Large intestine (tissue), 12 donors: ENCODE measurements at places on chromosomes 13 and 19. TPM values are rescaled to one million over a fixed set of nuclear protein-coding genes. Genes with fewer than 3 reads are reported as not detected.

Gene FCER2
- 0.28 TPM for polyA plus RNA-seq

DNA sequence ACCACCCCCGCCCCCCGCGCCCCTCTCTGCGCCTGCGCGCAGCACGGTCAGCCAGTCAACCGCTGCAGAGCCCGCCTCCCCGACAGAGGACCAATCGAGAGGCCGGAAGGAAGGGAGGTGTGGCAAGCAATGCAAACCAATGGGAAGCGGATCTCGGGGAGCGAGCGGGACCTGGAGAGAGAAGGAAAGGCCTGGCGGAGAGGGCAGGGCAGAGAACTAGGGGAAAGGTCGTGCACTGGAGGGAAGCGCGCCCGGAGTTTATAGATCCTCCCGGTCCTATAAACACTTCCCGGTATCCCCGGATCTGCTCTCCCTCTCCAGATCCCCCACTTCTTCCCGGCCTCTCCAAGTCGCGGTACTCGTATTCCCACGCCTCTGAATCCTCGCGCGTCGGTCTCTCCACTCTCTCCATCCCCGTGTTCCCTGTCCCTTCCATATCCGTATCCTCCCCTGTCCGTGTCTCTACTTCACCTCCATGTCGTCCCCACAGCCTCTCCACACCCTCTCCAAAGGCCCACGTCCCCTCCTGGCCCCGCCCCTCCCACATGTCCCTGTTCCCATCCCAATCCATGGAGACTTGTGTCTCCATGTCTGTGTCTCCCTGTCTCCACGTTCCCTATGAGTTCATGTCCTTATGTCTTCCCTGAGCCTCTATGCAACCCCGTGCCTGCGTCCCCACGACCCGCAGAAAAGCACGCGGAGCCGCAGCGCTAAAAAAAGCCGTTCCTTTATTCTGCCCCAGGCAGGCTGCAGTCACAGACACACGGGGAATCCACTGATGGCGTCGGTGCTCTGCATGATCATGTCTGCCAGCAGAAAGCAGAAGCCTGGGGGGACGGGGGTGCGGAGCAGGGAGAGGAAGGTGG lies 434 bp upstream of the ETFB start:
- no peaks in the 10 kb centered on the region for H3K36me3 ChIP-seq
- H3K27me3 ChIP-seq: no peaks in the 10 kb centered on the region
- peak; percentile 99 for DNase-seq
- H3K4me1 ChIP-seq: peaks cover 36% of the 10 kb centered on the region
- peak overlapping the region; percentile 88 for H3K4me3 ChIP-seq

- H3K27ac ChIP-seq: no peak overlapping the region
- no peaks in the 10 kb centered on the region for H3K36me3 ChIP-seq
- no peaks in the 10 kb centered on the region for H3K4me1 ChIP-seq
- no peak overlapping the region for H3K4me3 ChIP-seq
- DNase-seq: no peak
Observed at GRCh38 chr13:31361673-31362072, 161.9 kb downstream of the B3GLCT start.

DNA sequence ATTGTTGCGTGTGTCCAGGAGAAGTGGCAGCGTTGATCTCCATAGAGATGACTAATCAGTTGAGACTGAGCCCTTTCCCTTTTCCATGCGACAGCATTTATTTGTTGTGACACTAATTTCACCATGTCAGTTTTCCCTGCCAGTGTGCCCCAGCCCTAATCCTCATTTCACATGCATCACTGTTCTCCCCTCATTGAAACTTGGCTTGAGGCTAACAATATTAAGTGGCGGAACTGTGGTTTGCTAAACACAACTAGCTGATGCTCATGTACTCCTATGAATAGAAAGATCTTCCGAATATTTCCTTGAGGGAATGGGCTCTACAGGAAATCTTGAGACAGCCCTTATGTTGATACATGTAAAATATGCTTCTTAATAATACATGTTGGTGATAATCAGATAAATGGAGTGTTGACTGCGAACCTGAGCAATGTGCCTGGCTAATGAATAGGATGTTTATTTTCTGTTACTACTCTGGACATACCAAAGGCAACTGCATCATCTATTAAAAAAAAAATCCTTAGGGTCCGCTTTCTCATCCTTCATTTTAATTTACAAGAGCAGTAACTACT lies 258.6 kb downstream of the ATP8A2 start:
- H3K27ac ChIP-seq: no peak overlapping the region
- H3K4me3 ChIP-seq: no peak overlapping the region
- no peaks in the 10 kb centered on the region for H3K4me1 ChIP-seq

DNA sequence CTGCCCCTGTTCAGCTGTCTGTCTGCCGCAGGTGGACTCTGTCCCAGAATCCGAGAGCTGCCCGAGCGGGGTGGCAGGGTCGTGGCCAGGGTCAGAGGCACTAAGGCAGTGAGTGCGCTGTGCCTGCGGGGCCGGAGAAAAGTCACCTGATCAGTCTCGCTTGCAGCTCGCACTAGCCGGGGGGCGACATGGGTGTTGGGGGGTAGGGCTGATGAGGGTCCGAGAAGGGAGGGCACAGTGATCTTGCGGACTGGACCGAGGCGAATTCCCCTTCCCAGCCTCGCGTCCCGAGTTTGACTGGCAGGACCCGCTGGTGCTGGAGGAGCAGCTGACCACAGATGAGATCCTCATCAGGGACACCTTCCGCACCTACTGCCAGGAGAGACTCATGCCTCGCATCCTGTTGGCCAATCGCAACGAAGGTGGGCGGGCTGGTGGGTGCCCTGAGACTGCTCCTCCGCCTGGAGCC lies 627 bp downstream of the GCDH start:
- peaks cover 22% of the 10 kb centered on the region for H3K36me3 ChIP-seq
- H3K27ac ChIP-seq: peak overlapping the region; percentile 13
- H3K4me3 ChIP-seq: peak overlapping the region; percentile 81

Gene ZNF799
- polyA plus RNA-seq: 7.3 TPM
